Nucleus accumbens (tissue), 56 donors: ENCODE measurements at places on chromosomes 6 and 20.

DNA sequence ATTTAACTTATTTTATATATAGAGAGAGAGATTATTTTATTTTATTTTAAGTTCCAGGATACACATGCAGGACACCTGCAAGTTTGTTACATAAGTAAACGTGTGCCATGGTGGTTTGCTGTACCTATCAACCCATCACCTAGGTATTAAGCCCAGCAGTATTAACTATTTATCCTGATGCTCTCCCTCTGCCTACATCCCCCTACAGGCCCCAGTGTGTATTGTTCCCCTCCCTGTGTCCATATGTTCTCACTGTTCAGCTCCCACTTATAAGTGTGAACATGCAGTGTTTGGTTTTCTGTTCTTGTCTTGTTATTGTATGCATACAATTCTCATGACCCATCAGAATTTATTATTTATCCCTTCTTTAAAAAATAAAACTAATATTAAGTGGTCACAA, 34.6 kb downstream of the FKBP1C start:
- no peak for DNase-seq

GRCh38 chr6:149888659-149889058, 9.3 kb downstream of the RAET1E start:
- DNase-seq = no peak

DNA sequence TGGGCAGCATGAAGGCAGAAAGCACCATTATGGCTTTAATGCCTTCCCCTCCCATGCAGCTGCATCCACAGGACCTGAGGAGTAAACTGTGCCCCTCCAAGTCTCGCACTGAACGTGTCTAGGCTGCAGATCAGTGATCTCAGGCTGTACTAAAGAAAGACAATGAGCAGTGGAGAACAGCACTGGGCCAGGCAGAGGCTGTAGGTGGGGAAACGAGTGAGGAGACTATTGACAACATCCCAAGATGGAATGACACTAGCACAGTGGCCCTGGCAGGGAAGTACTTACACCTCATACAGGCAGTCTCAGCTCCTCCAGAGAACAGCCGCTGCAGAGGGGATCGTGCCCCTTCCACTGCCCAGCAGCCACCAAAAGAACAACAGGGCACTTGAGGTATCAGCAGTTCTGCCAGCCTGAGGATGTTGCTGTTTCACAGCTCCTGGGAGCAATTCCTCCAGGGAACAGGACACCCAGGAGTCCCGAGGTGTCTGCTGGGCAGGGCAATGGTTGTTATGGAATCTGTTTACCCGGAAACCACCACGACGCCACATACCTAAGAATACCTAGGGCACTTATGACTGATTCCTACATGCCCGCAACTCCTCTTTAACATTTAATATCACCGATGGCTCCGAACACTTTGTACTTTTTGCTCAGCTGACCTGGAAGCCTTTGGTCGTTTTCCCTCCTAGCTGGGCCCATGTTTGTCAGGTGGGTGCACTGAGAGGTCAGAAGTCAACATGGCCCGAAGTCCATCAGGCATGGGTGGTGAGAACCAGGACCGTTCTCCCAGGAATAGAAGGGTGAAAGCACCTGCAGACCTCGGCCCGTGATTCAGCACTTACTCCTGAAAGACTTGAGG, 79.1 kb downstream of the SLC22A23 start:
- DNase-seq = no peak

DNA sequence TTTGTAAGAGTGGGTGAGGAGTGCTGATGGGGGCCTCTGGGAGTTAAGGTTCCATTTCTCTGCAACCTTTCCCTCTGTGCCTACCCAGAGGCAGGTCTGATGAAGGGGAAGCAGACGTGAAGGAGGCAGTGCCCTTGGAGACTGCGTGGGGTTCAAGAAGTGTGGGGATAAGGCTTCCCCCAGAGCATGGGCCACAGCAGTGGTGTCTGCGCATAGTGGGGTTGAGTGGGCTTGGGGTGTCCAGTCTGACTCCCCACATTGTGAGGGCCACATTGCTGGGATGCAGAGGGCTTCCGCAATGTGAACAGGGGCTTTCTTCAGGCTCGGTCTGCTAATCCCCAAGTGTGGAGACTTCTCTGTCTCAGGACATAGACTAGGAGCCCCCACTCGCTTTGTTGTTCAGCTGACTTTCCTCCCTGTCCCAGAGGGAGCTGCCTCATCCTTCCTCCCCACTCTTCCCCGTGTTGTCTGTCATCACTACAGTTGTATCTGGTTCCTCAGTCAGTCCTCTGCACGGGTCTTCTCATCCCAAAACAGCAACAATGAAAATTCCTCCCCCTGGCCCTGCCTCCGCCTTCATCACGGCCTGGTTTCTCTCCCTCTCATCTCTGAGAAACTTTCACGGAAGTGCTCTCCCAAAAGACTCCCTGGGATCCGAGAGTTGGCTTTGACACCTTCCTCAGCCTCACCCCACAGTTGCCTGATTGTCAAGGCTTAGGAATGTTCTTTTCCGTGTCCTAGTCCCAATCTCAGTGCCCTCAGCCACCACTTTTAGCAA, 2.8 kb downstream of the EBF4 start:
- DNase-seq = no peak

GRCh38 chr6:42017021-42017643, 33.2 kb upstream of the TAF8 start:
- no peak for DNase-seq

GRCh38 chr20:60804240-60804917, 447.7 kb upstream of the CDH4 start:
- DNase-seq = no peak
